ENCODE measurements at places on chromosomes 1 and 21.

GRCh38 chr21:45292399-45293219 lies 4.9 kb upstream of the POFUT2 start:
- DNase-seq: peak; percentile 93

DNA sequence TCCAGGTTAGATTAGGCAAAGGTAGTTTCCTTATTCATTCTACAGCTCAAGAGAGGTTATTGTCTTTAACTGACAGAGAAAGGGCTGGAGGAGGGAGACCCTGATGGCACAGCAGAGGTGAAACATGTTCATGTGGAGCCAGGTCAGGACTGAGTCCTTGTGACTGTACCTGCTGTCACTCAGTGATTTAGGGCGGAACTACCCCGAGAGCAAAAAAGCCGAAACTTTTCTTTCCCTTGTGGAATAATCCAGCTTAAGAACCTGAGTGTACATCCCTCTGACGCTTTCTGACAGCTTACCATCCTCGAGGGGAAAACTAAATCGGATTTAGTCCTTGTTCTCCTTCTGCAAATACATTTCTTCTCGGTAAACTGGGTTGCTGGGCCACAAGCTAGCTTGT lies 273.2 kb downstream of the BACH1 start:
- no peak for DNase-seq

GRCh38 chr21:41048145-41048544 lies 119.8 kb upstream of the BACE2 start:
- no peak for DNase-seq

- DNase-seq: peak; percentile 27
Measured at GRCh38 chr1:160830321-160831153, 32.1 kb downstream of the CD244 start.

- DNase-seq: peak; percentile 90
Measured at GRCh38 chr1:54886724-54887664, at the start of gene DHCR24. Gene DHCR24 (minus strand): TSS chr1:54887195. CDS start chr1:54887119, 76 bp downstream.

- no peak for DNase-seq
Measured at GRCh38 chr1:231557898-231558707, 29.6 kb downstream of the TSNAX start.

DNA sequence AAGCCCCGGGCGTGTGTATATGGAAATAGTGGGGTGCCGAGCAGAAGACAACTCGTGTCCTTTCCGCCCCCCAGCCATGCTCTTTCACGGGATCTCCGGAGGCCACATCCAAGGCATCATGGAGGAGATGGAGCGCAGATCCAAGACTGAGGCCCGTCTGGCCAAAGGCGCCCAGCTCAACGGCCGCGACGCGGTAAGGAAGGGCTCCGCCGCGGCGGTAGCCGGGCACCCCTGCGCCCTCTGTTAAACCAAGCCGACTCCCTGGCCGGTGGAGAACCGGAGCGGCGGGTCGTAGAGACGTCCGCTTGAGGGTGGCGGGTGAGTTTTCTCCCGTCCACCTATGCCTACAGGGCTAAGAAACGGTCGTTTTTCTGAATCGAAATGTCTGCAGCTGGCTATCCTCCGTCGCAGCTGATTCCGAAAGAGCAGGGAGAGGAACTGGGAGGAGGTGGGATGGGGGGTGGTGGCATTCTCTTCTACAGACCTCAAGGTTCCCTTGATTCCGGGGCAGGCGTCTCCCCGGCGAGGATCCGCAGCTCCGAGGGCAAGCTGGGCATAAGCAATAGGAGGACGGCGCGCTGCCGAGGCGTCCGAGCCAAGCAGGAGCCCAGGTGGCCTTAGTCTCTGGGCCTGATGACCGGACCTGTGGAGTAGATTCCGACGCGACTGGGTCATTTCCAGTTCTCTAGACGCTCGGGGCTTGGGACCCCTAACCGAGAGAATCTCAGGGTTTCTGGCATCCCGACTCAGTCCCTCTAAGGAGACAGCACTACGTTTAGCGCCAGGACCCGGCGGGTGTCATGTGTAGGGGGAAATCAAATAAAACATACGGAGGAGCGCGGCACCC lies 856 bp downstream of the LHX9 start:
- peak; percentile 46 for DNase-seq

- DNase-seq: no peak
Measured at GRCh38 chr21:36288651-36289243, 31.2 kb upstream of the MORC3 start.

DNA sequence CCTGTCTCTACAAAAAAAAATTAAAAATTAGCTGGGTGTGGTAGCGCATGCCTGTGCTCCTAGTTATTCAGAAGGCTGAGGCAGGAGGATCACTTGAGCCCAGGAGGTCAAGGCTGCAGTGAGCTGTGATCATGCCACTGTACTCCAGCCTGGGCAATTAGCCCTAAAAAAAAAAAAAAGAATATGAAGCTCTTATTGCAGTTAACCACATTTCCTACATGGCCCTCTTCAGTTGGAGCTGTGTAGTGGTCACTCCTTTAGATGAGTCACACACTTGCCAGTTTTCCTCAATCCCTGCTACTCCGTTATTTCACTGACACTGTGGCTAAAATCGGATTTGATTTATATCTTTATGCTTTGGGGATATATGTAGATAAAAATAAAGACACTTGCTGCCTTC lies 11.8 kb downstream of the NFYC start:
- DNase-seq: no peak

DNA sequence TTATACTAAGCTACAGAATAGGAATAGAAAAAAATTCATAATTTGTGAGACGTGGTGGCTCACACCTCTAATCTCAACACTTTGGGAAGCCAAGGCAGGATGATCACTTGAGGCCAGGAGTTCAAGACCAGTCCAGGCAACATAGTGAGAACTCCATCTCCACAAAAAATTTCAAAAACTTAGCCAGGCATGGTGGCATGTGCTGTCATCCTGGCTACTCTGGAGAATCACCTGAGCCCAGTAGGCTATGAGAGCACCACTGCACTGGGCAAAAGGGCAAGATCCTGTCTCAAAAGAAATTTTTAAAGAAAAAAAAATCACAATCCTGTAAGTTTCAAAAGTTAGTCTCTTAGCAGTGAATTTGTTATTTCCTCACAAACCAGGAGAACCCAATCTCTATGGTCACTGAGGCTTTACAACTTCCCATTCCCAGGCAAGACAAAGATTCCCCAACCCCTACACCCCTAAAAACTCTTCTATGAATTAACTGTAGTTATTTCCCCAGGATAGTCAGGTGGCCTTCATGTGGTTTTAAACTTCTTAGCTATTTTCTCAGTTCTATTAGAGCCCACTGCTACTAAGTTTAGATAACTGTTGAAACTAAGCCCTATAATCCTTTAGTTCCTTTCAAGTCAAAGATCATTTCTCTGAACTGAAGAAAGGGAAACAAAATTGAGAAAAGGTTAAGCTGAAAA lies 74.5 kb downstream of the FOXJ3 start:
- no peak for DNase-seq

DNA sequence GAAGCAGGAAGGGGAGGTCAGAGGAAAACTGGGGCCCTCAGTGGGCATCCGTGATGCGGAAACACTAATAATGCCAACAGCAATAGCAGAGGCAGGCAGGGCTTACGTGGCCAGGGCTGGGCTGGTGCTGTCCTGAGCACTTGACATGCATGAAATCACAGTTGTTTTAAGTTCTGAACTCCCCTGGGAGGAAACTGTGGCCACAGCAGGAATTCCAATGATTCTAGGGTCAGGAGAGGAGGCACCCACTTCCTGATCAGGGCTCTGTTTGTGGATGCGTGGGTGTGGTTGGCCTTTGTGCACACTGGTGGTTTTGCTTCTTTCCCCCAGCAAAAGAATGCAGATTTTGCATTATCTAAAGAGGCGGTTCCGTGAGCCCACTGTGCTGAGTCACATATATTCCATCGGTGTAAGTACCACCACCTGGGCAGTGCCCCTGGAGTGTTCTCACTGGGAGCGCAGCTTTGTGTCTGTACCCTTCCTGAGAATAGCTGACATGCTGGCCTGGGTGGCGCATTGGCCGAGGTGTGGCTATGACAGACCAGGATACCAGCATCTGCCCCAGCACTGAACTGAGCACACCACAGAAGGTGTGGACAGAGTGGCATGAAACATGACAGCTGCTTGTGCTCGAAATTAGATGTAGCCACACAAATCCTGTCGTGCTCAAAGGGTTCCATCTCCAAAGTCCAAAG lies 71.0 kb downstream of the PDE9A start:
- DNase-seq: peak; percentile 64

DNA sequence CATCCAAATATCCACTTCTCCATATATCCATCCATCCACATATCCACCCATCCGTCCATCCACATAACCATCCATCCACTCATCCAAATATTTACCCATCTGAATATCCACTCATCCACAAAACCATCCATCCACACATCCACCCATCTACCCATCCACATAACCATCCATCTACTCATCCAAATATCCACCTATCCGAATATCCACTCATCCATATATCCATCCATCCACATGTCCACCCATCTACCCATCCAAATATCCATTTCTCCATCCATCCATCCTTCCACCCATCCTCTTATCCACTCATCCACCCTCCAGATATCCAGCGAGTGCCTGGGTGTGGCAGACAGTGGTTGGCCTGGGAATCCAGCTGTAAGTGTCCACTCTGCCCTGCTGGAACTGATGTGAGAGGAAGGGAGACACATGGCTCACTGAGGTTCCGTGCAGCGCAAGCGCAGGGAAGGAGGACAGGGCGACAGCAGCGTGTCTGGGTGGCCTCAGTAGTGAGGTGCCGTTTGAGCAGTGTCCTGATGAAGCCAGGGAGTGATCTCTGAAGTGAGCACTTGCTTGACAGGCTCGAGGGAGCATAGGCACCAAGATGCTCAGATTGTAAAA lies 27.1 kb downstream of the SLC45A1 start:
- DNase-seq: no peak

DNA sequence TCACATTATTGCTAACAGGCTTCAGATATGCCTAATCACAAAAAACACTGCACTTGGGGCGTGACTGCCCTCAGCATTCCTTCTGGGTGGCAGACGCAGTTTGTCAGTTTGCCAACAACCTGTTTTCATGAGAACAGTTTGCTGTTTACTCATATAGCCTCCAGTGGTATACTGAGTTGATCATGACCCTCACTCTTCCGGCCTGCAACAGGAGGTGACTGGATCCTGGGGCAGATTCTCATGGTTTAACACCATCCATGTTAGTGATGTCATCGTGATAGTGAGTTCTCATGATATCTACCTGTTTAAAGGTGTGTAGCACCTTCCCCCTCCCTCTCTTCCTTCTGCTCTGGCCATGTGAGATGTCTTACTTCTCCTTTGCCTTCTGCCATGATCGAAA lies 555.2 kb downstream of the PLPP3 start:
- DNase-seq: no peak

GRCh38 chr1:185328255-185328654 lies 11.2 kb upstream of the IVNS1ABP start:
- DNase-seq: no peak

DNA sequence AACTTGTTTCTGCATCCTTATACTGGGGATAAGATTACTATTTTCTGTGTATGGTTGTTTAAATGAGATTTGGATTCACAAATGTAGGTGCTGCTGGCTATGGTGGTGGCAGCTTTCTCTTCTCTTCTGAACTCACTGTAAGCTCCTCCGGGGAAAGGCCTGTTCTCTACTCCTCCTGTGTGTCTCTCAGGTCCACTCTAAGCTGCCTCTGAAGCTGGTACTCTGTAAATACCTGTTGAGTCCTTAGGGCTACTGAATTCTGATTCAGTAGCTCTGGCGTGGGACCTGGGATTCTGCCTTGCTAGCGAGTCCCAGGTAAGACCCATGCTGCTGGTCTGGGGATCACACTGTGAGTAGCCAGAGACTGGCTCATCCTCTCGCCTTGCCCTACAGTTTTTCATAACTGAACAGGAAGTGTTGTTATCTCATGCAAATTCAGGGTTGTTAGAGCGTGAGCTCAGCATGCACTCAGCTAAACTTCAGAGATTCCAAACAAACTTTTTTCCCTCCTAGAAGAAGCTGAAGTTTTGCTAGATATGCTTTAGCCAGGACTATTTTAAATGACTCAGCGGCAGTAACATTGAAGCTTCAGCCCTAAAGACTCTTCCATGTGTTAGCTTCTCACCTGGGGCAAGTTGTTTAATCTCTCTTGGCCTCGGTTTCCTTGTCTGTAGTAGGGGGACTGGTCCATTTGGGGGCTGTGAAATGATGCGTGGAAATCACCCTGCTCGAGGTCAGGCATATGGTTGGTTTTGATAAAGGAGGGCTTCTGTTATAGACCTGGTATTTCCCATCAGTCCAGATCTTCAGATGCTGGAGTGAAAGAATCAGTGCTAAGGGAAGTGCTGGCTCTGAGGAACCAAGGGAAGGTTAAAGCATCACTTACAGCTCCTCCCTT lies 271.5 kb upstream of the TMEM51 start:
- DNase-seq: no peak

DNA sequence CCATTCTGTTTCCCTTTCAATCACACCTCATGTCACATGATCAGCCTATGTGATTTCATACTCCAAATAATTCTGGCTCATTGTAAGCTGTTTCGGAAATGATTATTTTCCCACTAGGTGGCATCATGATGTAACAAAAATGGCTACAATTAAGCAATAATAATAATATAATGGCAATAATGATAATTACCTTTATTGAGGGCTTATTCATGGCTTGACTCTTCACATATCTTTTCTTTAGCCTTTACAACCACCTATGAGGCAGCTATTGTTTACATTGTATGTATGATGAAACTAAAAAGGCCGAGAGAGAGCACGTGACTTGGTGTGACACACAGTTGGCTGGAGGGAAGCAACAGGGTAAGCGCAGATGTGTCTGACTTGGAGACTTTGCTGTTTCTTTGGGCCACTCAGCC lies 12.5 kb upstream of the KPRP start:
- DNase-seq: no peak

DNA sequence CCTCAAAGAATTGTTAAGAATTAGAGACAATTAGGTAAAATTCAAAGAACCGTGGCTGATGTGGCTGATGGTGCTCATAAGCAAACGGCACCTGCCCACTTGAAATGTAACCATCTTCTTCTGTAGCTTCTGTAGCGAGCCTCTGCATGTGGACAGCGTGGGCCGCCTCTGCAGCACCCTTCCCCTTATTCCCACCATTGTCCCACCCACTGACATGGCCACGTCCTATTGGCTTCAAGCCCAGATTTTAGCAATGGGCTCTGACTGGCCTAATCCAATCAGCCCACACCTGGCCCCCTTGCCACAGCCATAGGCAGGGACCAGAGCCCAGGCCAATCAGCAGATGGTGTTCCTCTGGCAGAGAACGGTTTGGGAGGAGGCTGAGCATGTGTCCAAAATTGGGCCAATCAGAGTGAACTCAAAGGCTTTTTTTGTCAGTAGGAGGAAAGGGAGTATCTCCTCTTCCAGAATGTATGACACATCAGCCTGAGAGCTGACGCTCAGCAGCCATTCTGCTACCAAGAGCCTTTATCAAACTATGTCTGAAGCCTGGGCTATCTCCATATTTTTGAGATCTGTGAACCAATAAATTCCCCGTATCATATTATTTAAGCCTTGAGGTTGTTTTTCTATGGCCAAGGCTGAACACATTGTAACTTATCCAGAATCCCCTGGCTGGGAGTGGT lies 518.5 kb downstream of the SMYD3 start:
- DNase-seq: no peak

GRCh38 chr1:69377507-69377906 lies 190.2 kb upstream of the LRRC7 start:
- DNase-seq: no peak

- DNase-seq: no peak
Measured at GRCh38 chr1:41850029-41850428, 68.7 kb downstream of the HIVEP3 start.

All from right hindlimb (tissue), 1 donor.